ENCODE measurements at places on chromosomes 12 and 14.

DNA sequence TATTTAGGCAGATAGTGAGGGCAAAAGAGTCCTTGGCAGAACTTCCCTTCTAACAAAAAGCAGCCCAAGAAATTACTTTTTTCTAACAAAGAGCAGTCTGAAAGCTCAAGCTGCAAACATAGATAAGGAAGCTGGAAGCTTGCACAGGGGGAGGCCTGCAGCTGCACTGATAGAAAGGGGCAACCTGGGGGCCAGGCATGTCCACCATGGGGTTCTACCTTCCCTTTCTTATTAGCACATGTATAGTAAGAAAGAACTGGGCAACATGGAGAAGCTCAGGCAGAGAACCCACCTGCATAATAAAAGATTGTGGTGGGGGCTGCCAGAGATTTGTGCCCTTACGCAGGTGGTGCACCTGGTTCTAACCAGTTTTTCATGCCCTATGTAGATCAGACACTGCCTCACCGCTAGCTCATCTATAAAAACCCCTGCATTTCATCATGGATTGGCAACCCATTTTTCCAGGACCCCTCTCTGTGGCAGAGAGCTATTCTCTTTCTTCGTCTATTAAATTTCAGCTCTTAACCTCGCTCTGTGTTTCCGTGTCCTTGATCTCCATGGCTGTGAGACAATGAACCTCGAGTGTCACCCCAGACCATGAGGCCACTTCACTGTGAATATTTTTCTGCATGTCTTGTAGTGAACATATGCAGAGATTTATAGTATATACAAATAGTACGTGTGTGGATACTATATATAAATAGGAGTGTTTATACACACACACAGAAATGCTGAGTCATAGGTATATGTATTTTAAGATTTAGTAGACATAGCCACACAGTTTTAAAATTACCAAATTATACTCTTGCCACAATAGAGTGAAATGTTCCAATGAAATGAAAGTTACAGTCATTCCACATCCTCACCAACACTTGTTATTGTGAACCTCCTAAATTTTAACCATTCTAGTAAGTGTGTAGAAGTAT, 53.0 kb downstream of the PEX5 start:
- DNase-seq, result no peak

DNA sequence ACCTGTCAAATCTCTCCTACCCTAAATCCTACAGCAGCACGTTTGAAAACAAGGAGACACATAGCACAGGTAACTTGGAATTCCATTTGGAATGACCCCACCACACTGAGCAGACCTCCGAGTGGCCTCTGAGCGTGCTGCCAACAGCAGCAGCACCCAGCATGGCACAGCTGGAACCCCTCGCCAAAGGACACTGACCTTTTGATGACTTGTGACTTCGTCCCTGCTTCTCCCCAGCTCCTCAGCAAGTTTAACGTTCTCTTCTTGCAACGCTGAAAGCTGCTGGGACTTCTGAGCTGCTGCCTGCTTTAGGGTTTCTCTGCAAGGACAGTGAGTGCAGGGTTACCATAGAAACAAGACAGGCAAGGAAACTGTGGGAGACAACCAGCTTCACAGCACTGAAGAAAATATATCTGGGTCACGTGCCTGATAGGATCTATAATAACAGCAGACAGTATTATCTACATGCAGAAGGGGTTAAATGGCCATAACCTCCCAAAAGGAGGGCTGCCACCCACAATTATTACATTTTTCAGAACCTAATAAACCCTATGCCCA, 43.3 kb upstream of the VPS33A start:
- DNase-seq, result no peak

DNA sequence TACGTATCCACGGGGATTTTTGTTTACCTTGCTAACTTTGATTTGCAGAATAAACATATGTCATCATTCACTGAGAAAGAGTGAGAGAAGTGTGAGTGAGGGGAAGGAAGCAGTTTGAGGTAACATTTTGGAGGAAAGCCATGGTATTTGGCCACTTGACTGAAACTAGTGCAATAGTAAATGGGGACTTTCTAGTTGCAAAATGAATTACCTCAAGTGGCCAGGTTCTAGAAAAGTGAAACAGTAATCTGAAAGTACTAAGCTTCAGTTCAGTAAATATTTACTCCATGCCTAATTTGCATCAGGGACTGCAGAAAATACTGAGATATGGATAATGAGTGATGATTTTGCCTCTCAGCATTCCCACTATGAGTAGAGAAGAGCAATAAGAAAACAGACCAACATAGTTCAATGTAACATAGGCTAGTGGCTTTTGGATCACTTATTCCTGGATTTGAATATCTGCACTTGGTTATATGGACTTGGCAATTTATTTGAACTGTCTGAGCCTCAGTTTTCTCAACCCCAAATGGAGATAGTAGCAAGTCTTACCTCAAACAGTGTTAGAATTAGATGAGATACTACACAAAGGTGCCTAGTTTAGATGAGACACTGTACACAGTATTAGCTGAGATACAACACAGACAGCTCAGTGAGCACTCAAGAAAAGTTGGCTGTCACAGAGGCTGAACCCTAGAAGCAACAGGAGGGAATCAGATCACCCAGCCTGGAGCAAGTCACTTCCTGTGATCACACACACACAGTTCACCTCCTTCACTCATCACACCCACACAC, 439.1 kb downstream of the NPAS3 start:
- DNase-seq, result no peak

DNA sequence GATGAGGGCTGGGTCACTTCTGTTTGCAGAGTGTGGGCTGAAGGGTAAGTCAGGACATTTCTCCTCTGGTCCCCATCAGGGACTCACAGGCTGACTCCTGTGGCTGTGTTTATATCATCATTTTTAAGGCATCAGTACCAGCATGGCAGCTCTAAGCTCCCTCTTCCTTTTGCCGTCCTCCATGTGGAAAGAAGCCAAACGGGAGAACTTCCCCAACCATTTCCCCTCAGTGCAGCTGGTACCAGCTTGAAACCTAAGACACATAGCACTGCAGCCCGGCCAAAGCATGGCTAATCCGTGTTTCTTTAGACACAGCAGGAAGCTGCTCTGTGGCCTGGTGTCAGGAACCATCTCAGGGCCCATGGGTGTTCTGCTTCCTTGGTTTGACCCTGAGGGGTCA, 31.9 kb upstream of the ATP2A2 start:
- DNase-seq, result peak; percentile 36

GRCh38 chr14:32991691-32992090, 53.0 kb downstream of the NPAS3 start:
- no peak for DNase-seq

- no peak for DNase-seq
Measured at GRCh38 chr14:52589646-52590045, 37.0 kb downstream of the GPR137C start.

- DNase-seq, result no peak
Measured at GRCh38 chr12:53966085-53966384, 6.9 kb upstream of the HOXC11 start.

DNA sequence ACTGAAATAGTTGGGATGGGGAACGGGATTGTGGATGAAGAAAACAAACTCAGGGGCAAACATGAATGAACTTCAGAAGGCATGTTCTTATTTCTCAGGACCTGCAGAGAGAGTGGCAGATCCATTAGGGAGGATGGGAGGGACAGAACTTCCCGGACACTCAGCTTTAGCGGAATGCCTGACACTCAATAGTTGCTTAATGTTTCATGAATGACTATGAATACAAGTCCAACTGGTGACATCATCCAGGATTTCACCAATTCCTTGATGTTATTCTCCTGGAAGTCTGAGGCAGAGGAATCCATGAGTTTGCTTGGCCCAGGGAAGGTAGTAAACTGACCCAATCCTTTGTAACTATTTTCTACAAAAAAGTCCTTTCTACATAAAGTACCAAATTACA, 37.8 kb upstream of the LRRC10 start:
- peak; percentile 35 for DNase-seq

- DNase-seq, result no peak
Measured at GRCh38 chr12:110249716-110250225, 31.3 kb upstream of the ATP2A2 start.

DNA sequence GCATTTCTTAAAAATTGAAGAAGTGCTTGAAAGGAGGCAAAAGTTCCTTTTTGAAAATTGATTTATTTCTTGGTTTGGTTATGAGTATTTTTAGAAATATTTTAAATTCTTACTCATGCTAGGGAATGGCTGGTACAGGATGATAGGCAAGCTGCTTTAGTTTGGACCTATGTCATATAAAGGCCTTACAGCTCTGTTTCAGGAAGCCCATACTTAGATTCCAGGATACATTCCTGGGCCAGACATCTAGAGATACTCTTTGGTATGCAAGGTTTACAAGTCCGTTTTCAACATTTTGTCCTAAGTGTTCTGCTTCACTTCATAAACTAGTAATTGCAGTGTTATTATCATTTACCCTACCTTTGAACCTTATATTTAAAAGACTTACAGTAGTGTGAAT, 186.8 kb downstream of the FUT8 start:
- DNase-seq, result no peak

GRCh38 chr12:23028158-23028802, 403.3 kb downstream of the ETNK1 start:
- no peak for DNase-seq

GRCh38 chr12:132520421-132521199, 30.7 kb downstream of the FBRSL1 start:
- no peak for DNase-seq

All from AG08396 (cell line).